ENCODE measurements at places on chromosomes 13 and 19.
A peak's percentile ranks its signal among the peaks of the same experiment; 100 is the strongest.

DNA sequence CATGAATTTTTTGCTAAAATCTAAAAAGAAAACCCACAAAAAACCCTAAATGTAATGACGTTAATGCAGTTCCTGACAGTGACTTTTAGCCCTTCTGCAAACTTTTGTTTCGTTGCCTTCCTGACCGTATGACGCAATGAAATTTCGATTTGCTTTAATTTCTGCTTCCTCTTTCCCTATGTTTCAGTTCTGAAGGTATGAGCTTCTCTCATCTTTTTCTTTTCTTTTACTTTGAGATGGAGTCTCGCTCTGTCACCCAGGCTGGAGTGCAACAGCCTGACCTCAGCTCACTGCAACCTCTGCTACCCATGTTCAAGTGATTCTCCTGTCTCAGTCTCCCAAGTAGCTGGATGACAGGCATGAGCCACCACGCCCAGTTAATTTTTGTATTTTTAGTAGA, 6.1 kb upstream of the LILRA5 start:
- no peak for DNase-seq

DNA sequence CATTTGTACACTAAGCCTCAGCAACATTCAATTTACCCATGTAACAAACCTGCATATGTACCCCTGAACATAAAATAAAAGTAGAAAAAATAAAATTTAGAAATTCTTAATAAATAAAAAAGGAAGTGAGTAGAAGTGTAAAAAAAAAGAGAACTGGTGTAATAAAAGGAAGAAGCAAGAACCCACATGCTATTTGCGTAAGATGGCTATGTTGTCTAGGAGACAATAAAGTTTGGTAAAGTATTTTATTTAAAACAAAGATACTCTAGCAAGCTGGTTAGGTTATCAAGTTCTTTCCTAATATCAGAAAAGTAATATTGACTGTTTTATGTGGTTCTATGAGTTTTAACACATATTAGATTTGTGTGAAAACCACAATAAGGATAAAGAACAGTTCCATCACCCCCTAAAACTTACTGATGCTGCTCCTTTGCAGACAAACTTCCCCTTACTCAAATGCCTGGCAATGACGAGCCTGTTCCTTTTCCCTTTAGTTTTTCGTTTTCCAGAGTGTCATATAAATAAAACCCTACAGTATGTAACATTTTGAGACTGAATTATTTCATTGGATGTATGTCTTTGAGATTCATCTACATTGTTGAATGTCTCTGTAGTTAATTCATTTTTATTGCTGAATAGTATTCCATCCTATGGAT, 98.9 kb downstream of the TNFSF13B start:
- no peak for DNase-seq

DNA sequence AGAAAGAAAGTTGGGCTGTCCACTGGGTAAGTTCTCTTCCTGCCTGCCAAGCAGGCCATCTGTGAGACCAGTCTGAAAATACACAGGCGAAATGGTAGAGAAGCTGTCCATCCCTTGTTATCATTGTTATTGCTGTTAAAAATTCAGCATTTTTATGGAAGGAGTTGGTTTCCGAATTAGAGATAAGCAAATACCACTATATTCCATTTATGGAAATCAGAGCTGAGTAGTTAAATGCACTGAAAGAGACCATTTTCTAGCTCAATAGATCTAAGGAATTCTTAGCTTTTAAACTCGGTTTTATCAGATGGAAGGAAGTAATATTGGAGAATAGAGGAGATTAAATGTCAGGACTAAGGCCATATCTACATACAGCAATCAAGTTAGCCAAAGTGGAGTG, 40.7 kb downstream of the MZT1 start:
- no peak for DNase-seq

DNA sequence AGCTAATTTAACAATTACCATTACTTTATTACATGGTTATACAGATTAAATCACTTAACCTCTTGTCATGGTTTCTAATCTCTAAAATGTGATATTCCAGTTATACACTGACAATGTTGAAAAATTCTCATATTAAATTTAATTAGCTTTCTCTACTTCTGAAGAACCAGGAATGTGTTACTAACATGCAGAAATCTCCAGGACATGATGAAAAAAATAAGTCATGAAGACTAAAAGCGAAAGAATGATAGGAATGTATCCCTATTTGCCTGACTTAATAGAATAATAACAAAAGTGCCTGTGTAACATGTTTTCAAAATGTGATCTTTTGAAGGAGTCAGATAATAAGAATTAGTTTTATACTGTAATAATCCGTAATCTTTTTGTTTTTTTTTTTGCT, 2823.7 kb upstream of the PCDH20 start:
- DNase-seq: peak; percentile 36

GRCh38 chr19:4043401-4043800, 23.3 kb downstream of the ZBTB7A start:
- DNase-seq: no peak

- DNase-seq: no peak
Observed at GRCh38 chr13:40084934-40085333, 429.5 kb downstream of the COG6 start.

DNA sequence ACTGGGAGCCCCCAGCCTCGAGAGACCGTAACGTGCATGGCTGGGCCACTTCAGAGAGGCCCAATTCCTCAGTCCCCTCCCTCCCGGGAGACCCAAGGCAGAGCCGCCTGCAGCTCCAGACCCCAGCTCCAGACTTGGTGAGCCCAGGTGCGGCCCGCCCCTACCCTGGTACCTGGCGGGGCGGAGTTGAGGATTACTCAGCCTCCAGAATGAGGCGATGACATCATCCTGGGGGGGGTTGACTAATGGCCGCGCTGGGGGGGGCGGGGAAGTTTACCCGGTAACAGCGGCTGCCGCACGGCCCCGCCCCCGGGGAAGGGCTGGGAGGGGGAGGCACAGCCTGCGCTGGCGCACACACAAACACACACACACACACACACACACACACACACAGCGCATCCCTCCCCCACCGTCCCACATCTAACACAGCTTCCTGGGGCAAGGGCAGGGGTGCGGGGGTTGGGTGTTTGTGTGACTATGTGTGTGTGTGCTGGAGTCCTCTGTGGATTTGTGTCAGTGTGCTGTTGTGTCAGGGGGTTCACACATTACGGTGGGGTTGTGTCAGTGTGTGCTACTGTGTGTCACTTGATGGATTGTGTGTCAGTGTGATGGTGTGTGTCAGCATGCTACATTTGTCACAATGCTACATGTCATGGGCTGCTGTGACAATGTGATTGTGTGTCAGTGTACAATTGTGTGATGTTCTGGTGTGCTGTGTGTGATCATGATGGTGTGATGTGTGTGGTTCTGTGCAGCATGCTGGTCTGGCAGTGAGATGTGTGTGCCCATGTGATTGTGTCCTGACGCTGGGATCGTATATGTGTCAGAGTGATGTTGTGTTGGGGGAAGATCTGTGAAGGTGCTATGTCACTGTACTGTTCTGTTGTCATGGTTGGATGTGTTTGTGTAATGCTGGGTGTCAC, 10.3 kb upstream of the BBC3 start:
- no peak for DNase-seq

DNA sequence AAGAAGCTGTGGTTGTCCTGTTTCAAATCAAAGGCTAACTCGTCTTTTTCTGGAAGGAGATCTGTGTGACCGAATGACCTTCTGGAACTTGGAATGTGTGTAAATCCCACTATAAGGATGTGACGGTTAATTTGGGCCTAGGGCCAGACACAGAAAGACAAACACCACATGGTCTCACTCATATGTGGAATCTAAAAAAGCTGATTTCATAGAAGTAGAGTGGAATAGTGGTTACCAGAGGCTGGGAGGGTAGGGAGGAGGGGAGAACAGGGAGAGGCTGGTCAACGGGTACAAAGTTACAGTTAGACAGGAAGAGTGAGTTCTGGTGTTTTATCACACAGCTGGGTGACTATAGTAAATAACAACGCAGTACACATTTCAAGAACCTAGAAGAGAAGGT, 39.3 kb upstream of the RGCC start:
- peak; percentile 31 for DNase-seq

DNA sequence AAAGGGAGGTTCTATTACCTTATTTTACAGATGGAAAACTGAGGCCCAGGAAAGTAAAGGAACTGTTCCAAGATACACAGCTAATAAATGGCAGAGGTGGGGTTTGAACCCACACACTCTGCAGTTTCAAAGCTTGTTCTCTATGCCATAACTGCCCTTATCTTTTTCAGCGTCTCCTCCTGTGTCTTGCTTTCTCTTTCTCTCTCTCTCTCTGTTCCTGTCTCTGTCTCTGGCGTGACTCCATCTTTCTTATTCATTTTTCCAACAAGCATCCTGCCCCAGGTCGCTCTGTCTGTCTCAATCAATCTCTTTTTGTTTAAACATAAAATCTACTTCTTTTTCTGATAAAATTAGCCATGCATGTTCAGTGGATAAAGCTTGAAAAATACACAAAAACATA, 3.2 kb upstream of the IFNL4 start:
- DNase-seq: no peak

DNA sequence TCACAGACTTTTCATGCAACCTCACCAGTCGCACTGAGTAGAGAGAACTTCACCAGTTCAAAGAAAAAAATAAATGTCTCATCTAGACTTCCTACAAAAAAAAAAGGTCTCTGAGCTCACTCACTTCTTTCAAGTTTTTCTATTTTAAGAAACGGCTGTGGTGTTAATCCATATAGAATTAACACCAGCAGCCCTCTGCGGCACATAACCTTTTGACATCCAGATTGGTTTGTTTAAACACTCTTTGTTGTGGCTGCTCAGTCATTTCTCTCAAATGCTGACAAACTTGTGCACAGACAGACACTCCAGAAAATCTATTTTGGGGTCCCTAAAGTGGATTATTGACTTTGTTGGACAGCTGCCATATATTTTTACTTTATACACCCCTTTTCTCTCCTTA, 874.9 kb downstream of the EFNB2 start:
- no peak for DNase-seq

DNA sequence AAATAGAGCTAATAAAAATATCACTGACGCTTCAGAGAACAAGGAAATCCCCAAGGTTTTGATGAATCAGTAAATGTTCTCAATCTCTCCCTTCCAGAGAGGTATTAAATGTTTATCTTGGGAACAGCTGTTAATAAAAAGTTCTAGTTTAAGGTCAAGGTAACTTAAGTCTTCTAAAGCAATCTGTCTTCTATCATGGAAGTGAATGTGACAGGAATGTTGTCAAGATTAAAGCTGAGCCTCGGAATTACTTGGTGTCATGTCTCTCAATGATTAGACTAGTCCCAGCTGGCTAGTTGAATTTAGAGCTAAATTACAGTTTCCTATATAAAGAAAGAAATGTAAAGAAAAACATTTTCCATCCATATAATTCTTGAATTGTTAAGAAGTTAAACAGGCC, 23.4 kb downstream of the ESD start:
- DNase-seq: no peak

DNA sequence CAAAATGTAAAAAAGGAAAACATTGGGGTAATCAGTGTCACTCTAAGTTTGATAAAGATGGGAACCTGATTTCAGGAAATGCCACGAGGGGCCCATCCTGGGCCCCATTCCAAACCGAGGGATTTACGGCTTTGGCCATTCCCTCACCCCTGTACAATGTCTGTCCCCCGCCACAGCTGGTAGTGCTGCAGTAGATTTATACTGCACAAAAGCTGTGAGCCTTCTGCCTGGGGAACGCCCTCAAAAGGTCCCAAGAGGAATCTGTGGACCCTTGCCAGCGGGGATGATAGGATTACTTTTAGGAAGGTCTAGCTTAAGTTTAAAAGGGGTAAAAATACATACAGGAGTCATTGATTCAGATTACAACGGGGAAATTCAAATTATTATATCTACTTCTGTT, 173.4 kb upstream of the SGCG start:
- DNase-seq: no peak

DNA sequence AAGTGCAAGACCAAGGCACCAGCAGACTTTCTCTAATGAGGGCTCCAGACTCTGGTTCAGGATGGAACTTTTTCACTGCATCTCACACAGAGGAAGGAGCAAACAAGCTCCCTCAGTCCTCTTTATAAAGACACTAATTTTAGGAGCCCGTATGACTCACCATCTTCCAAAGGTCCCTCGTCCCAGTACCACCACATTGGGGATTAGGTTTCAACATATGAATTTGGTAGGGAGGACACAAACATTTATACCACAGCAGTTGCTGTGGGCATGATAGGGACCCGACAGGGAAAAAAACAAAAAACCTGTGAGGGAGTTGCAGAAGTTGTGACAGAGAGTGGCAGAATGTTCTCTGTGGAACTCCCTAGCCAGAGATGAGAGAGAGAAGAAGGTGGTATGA, 6.5 kb upstream of the CNMD start:
- no peak for DNase-seq

DNA sequence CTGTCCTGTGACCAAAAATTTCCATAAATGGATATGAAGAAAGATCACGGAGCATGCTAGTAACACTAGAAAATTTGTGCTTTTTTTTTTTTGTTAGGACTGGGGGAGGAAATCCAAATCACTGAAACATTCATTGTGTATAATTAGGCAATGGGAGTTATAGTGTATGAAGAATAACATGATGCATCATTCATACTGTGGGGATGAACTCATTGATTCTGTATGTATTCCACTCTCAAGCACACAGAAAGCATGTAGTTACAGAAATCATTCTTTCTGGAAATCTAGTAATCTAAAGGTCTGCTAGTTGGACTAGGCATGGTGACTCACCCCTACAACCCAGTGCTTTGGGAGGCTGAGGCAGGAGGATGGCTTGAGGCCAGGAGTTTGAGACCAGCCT, 749.7 kb downstream of the DIAPH3 start:
- no peak for DNase-seq

DNA sequence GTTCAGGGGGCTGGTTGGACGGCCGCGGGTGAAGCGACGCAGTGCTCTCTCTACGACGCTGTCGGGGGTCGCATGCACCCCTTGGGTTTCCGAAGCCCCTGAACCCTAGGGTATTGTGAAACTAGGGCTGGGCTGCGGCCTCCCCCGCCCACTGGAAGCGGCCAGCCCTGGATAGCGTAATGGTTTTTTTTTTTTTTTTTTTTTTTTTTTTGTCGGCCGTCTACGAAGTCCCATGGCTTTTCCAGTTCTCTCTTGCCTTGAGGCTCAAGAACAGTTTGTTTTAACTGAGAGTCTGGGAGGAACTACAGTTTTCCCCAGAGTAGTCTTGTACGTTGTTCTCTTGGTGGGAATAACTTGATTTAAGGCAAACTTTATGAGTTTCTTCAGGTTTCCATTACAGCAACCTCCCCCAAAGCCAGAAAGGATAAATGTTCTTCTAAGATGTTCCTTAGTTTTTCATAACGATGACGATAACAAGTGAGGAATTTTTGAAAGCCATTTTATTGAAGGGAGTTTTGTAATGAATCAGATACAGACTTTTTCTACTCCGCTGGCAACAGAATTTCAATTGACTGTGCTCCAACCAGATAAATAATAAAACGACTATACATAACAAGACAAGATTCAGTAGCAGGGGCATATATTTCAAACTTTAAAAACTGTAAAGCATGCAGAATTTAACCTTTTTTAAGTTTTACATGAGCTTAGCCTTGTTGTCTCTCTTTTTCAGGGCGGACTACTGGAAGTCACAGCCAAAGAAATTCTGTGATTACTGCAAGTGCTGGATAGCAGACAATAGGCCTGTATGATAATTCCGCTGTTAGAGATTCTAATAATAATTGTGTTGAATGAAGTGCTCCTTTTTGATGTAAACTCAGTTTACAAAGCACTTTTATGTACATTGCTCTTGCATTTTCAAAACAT, 867 bp downstream of the WBP4 start:
- DNase-seq: peak; percentile 72
